ENCODE measurements at places on chromosomes 12 and 14. TPM values are rescaled to one million over a fixed set of nuclear protein-coding genes. Genes with fewer than 3 reads are reported as not detected.

The HEATR5A gene
- total RNA-seq = 33.5 TPM

The EIF2S3B gene
- total RNA-seq = 7.8 TPM

The MFAP5 gene
- not detected for total RNA-seq

The PLCZ1 gene
- total RNA-seq = not detected

The KRT73 gene
- total RNA-seq = not detected

The FNTB gene
- 5.0 TPM for total RNA-seq
